ENCODE measurements at places on chromosomes 1 and 21. TPM values are rescaled to one million over a fixed set of nuclear protein-coding genes. Genes with fewer than 3 reads are reported as not detected.

Gene CHRM3
- total RNA-seq: 0.36 TPM

Gene GNG4
- 0.11 TPM for total RNA-seq

Gene ADAMTS4
- total RNA-seq: 14.1 TPM

Gene MPC2
- total RNA-seq: 267 TPM

Gene TMPRSS15
- not detected for total RNA-seq

Gene FAM72B
- total RNA-seq: not detected

Gene TPRG1L
- total RNA-seq: 54.0 TPM

Gene MSTO1
- 13.1 TPM for total RNA-seq

Gene MIXL1
- not detected for total RNA-seq

Gene WDTC1
- 61.1 TPM for total RNA-seq

Gene SAMD13
- total RNA-seq: 2.0 TPM

Gene SPRR5
- not detected for total RNA-seq

Gene TMEM79
- total RNA-seq: 1.5 TPM

Gene CHRNB2
- not detected for total RNA-seq

Gene PGLYRP4
- not detected for total RNA-seq

Gene OR6K3
- not detected for total RNA-seq

Gene KCNA3
- 0.22 TPM for total RNA-seq

Gene ARHGEF10L
- total RNA-seq: 59.1 TPM

Gene C1orf185
- total RNA-seq: not detected

Gene S100A16
- 38.8 TPM for total RNA-seq

Gene S100A5
- not detected for total RNA-seq

Gene SPATA17
- total RNA-seq: 1.2 TPM

Gene AJAP1
- 0.16 TPM for total RNA-seq

Gene FMN2
- total RNA-seq: not detected

Gene CRP
- total RNA-seq: not detected

GRCh38 chr1:113981962-113982931, 3.0 kb downstream of the OLFML3 start:
- peak; percentile 67 for DNase-seq

- DNase-seq: no peak
These were observed 70.4 kb downstream of the PRDM16 start for GRCh38 chr1:3139451-3139852.

GRCh38 chr1:197178998-197179397, 32.5 kb upstream of the ASPM start:
- DNase-seq: no peak

DNA sequence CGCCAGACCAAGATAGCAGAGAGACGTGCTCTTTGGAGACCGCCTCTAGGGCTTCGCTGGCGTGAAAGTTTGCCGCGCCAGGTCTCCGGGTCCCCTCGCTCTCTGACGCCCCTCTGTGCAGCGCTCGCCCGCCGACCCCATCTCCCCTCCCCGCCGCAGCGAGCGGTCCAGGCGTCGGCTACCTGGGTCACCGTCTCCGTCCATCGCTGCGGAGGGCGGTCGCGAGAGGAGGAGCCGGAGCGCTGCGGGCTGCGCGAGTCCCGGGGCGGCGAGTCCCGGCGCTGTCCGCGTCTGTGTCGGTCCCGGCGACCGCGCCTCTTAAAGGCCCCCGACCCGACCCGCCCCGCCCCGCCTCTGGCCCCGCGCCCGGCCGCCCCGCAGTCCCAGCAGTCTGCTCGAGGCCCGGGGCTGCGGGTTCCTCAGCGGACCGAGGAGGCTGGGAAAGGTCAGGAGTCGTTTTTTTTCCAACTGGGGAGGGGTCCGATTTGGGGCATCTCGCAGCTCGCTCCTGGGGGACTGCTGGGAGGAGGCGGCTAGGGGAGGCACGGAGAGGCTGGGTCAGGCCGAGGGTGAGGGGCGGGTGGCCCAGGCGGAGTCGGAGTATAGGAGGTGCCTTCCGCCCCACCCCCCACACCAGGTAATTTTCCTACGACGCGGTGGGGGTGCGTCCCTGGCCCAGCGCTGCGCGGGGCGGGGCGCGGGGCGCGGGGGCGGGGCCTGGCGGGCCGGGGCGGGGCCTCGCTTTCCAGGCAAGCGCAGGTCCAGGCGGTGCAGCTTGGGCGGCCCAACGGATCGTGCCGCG, at the start of the genes FBXO2 and FBXO44:
Gene FBXO2 (minus strand): TSS at position 293 of the 802 bp plus-strand sequence. CDS start 89 bp downstream, at position 204.
Gene FBXO44 (plus strand): TSS at position 741 of the 802 bp plus-strand sequence. CDS start 959 bp downstream, outside the sequence.
- peak; percentile 58 for DNase-seq

DNA sequence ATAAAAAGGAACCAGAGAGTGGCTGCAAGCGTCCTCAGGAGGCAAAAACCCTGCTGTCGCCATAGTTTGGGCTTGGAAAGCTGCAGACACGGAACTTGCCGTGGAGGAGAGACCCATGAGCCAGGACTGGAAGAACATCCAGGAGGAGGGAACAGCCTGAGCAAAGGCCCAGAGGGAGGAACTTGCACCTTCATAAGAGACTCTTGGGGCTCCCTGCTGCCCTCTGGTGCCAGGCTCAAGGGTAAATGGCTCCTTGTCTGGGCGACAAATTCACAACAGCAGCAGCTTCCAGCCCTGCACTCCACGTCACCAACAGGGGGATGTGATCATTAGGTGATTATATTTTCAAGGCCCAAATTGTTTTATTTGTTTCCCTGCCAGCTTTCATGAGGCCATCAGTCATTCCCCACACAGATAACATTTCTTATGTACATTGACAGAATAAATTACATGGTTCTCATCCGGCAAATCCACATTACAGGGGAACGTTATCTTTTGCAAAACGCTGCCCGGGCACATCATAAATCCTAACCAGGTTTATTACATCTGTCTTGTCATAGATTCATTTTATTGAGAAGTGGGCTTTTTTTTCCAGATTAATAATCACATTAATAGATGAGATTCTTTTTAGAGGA, 143.0 kb upstream of the GRIK3 start:
- DNase-seq: no peak

DNA sequence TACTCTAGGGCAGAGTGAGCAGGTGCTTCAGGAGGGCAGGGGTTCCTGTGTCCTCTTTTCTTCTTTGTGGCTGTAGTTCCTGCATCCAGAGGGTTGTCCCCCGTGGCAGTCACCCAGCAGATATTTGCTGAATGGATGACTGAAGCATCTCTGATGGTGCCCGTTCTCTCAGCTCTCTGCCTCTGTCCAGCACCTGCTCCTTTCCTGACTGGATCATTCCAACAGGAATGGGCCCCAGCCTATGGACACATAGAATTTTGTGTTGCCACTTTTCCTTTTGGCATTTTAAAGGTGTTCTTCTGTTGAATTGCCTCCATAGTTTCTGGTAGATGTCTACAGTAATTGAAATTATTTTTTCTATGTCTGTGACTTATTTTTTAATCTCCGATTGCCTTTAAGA, 372.5 kb upstream of the C1orf174 start:
- DNase-seq: no peak

- peak; percentile 80 for DNase-seq
These were observed at the start of gene OLFML3 for GRCh38 chr1:113978863-113979702. TSS of gene OLFML3 (plus strand) at chr1:113979474. CDS start at chr1:113979517, 43 bp downstream.

- no peak for DNase-seq
These were observed 2.0 kb downstream of the NPPB start for GRCh38 chr1:11856698-11857097.

GRCh38 chr1:224565611-224566406, 50.3 kb upstream of the CNIH3 start:
- no peak for DNase-seq

- no peak for DNase-seq
These were observed 140.2 kb upstream of the FGGY start for GRCh38 chr1:59156526-59157199.

GRCh38 chr21:40421121-40421520, 425.8 kb downstream of the DSCAM start:
- no peak for DNase-seq

DNA sequence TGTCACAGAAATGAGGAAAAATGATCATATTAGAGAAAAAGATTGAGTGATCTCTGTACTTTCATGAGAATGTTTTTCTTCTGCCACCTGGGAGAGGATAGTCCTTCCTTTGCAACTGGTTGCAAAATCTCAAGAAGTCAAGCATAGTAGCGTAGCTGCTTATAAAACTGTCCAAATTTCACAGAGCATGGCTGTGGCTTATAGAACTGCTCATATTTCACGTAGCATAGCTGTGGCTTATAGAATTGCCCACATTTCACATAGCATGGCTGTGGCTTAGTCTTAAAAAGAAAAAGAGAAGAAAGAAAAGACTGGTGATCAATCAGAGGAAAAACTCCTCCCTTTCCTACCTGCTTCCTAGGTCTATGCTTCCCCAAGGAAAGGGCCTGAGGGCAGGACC, 329.5 kb downstream of the SIPA1L2 start:
- DNase-seq: no peak

- DNase-seq: no peak
These were observed 19.2 kb upstream of the CDK18 start for GRCh38 chr1:205484985-205485967.

DNA sequence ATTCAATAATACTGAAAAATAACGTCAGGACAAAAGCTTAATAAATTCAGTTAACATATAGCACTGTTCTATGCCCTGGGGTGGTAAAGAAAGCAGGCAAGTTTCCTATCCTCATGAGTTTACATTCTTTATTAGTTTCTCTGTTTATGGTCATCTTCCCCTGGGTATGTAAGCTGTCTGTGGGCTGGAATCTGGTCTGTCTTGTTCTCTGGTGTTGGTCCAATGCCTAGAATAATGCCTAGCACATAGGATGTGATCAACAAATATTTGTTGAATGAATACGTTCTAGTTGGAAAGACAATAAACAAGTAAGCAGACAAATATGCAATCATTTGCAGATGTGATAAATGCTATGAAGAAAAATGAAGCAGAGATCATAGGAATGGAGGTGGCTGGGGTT, 7.2 kb upstream of the IGSF3 start:
- DNase-seq: no peak

GRCh38 chr1:164183854-164184635, 374.9 kb upstream of the PBX1 start:
- DNase-seq: no peak

GRCh38 chr1:55997536-55997935, 581.8 kb downstream of the PLPP3 start:
- DNase-seq: no peak

DNA sequence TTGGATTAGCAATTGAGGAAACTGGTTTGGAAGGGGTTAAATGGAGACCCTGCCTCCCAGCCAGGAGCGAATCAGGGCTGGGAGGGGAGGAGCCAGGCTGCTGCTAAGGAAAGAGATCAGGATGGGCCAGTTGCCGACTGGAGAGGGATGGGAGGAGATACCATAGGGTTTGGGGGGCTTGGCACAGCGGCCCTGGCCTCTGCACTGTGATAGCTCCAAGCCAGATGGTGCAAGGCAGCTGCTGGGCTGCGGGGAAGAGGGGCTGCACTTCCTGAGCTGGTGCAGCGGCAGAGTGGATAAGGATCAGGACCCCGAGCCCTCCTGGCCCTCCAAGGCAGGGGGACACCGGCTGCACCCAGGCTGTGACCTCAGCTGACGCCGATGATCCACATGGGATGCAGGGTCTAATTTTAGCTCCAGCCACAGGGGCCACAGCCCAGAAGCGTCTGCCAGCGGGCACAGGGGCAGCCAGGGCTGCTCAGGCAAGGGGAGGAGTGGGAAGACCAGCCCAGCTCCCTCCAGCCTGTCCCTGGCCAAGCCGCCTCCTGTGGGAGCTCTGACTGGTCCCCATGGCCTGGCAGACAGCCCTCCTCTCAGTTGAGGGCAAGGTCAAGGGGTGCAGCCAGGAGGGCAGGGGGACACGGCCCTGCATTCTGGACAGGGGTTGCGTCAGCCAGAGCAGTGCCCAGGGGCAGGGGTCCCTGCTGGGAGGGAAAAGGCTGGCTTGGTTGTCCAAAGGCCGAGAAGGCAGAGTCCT, at the start of gene EXTL1:
Gene EXTL1 (plus strand): TSS at position 129 of the 757 bp plus-strand sequence. CDS start 872 bp downstream, outside the sequence.
- peak; percentile 82 for DNase-seq

- no peak for DNase-seq
These were observed 7.1 kb downstream of the SMPDL3B start for GRCh38 chr1:27941671-27942540.

- DNase-seq: peak; percentile 20
These were observed 706 bp downstream of the C21orf91 start for GRCh38 chr21:17818186-17819113.

- DNase-seq: no peak
These were observed 158.4 kb upstream of the BACE2 start for GRCh38 chr21:41009398-41010100.

- DNase-seq: peak; percentile 66
These were observed 5.2 kb upstream of the FCER1G start for GRCh38 chr1:161209790-161210409.

DNA sequence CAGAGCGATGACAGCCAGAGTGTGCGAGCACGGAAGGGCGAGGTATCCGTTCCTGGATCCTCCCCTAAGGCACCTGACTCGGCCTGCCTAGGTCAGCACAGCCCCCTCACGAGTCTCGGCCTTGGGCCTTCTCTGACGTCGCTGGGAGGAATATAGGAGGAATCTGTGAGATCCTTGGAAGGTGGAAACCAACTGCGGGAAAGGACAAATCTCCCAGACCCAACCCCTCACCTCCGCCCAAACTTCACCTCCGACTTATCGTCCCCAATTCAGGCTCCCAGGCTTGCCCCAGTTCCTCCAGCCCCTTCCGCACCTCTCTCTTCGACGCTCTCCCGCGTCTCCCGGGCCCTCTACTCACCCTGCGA, 494 bp downstream of the APH1A start:
- DNase-seq: no peak

DNA sequence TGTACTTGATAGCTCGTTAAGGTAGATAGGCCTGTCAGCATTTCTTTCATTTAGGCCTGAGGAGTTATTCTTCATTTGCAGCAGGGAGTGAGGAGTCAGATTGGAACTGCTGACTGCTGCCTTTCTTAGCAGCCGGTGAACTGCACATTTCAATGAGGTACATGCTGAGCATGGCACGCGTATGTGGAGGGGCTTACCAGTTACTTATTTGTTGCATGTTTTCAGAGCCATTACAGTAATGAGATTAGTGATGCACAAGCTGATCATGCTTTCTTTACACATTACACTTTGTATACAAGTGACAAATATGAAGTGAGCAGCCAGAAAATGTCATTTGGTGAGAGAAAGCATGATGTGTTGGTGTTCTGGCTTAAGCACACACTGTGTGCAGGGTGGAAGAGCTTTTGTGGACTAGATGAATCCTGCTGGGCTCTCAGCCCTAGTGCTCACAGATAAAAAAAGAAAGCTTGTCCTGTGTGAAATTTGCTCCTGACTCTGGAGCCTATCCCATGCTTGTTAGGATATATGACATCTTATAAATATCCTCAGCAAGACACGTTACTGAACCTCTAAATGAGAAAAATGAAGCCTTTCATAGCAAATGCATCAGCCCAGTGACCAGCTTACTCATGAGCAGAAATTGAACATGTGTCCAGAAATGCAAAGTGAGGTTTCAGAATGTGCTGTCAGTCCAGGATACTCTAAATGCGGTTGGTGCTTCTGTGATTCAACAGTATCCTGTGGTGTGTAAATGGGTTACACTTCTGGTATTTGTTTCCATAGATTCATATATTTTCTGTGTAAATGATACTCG, 574.7 kb upstream of the ADGRL2 start:
- no peak for DNase-seq

GRCh38 chr1:32208891-32209328, at the start of gene DCDC2B:
TSS of gene DCDC2B (plus strand) at chr1:32209089. CDS start at chr1:32209094, 5 bp downstream.
- DNase-seq: peak; percentile 44

GRCh38 chr21:27346041-27346448, 379.2 kb upstream of the ADAMTS5 start:
- no peak for DNase-seq

All from left ventricle myocardium inferior (tissue), 1 donor.